ENCODE measurements at places on chromosomes 16 and 17.

DNA sequence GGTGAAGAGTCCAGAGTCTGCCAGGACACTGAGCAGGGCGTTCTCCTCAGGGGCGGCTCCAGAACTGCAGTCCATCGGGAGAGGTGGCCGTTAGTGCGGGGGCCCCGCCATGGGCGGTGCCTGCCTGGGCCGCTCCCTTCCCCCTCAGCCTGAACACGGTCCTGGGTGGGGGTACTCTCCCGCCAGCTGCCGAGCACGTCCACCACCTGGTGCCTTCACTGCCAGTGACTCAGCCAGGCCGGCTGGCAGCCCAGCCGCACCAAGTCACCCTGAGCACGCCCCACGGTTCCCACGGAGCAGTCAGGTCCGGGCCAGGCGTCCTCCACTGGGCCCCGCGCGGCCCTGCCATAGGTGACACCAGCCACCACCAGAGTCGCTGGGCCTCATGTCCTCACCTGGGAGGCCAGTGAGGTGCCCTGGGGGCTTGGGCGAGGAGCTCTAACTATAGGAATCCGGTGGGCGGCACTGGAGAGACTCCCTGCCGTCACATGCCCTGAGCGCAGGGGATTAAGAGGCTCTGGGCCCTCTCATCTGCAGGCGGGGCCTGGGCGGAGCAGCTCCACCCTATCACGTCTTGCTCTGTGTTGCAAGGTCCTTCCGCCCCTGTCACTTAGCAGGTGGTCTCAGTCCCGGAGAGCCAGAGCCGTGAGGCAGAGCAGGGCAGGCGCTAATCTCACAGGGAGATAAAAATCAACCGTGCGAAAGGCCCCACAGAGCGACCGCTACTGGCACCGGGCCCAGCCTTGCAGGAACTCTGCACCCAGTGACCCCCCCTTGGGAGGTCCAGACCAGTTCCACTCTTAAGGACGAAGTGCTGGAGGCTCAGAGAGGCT lies 14.3 kb downstream of the PIEZO1 start:
- peak; percentile 61 for DNase-seq

- DNase-seq, result no peak
Observed at GRCh38 chr17:45397796-45398195, 34.9 kb downstream of the ARHGAP27 start.

GRCh38 chr17:28871056-28871579 lies 16.3 kb downstream of the ERAL1 start:
- peak; percentile 38 for DNase-seq

- DNase-seq, result no peak
Observed at GRCh38 chr17:8872036-8872704, 4.7 kb upstream of the PIK3R6 start.

DNA sequence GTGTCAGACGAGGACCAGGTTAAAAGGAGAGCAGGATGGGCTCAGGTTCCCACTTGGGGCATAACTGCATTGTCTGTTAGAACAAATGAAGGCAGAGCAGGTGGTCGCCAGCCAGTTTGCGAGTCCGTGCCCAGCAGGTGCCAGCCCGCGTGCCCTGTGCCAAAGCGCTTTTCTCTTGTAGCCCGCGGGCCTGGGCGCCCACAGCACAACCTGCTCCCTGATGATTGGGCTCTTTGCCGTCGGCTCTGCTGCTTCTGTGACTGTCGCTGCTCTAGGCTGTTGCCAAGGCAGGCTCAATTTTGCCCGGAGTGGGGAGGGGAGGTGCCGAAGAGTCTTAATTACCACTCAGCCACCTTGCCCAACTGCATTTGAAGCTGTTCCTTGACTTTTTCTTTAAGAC lies 21.1 kb downstream of the KNOP1 start:
- DNase-seq, result no peak

DNA sequence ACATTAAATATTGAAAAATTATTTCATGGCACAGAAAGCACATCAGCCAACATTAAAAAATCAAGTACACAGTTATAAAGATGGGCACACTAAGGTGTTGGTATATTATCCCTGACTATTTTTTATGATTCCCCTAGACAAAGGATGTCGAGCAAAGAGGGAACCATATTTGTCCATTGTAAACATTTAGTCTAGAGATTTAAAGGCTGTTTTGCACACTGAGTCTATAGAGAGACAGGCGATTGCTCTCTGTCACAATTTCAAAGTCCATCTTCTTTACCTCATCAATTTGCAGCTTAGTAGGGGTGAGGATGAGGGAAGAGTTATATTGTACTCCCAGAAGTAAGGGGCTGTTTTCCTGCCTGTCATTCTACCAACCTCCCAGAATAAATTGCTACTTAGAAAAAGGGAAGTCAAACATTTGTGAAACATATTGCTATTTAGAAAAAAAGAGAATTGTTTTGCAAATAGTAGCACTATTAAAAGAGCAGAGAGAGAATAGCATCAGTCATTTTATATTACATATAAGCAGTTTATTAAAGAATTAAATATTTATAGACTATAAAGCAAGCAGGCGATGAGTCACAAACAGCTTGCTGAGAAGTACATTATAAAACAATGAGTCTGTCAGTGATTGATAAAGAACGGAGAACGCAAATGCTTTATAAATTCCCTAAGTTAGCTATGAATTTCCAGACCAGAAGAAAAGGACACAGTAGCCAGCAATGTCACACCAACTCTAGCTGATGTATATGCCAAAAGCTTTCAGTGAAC lies 270.6 kb upstream of the PMFBP1 start:
- no peak for DNase-seq

GRCh38 chr17:46768540-46768870 lies 50.0 kb downstream of the WNT3 start:
- no peak for DNase-seq

DNA sequence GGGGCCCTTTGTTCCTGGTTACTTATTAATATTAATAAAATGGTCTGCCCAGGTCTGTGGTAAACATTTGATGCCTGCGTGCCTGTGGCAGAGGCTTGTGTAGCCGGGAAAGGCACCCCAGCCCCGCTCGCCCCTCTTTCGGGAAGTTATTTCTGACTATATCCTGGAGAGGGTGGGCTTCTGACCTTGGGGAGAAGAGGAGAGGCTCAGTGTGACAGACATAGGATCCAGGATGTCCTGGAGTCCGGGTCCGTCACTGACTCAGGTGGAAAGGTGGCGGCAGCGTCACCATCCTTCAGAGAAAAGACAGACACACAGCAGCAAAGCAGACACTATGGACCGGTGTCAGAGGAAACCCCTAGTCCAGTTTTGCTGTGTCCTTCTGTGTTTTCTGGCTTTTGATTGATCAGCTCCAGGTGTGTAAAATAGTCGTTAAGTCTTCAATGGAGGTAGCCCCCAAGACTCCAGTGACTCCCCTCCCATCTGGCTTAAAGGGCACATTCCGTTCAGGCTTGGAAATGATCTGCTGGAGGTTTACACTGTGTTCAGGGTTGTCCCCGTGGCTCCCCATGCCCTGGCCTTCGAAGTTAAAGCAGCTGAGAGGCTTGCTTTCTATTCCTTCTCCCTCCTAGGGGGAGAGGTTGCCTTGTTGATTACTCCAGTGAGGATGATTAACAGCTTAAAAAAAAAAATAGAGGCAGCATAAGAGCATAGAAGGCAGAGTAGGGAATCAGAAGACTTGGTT lies 81.6 kb downstream of the CCDC182 start:
- no peak for DNase-seq

GRCh38 chr16:53541326-53541725 lies 38.3 kb upstream of the AKTIP start:
- DNase-seq, result no peak

- no peak for DNase-seq
Observed at GRCh38 chr17:55624772-55625433, 97.8 kb downstream of the TMEM100 start.

- no peak for DNase-seq
Observed at GRCh38 chr16:68190081-68190480, 45.8 kb downstream of the ESRP2 start.

Measured in CD4-positive, alpha-beta T cell treated with Interleukin-1 beta for 1 hour (primary cell).